ENCODE measurements at places on chromosomes 13 and 19.

- no peak for DNase-seq
Observed at GRCh38 chr19:56106397-56106849, 14.7 kb downstream of the ZNF787 start.

DNA sequence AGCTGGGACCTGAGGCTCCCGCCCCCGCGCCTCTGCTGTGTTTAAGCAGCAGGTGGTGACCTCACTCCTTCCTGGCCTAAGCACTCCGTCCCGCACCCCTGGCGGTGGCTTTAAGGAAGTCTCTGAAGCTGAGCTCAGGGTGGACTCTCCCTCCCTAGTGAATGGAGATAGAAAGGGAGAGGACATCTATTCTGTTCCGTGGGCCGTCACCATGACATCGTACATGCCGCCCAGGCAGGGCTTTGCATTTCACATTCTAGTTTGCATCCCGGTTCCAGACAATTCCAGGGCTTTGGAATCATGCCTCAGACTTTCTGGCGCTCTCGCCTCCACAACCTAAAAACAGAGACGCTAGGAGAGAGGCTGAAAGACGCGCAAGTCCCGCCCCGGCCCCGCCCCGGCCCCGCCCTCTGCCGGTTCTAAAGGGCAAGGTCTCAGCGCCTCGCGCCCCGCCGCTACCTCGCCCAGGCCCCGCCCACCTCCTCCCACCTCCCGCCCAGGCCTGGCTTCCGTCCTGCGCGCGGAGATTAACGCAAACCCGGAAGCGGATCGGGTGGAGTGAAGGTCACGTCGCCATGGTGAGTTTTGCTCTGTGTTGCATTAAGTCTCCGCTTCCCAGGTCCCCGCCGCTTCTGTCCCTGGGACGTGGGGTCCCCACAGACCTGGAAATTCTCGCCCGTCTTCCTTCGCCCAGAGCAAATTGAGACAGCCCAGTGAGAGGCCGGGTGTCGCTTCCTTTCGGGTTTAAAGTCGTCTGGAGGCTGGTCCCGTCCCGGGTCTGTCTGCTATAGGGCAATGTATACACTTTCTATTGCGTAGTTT lies at the start of gene ZNF808:
Gene ZNF808, plus strand, starts transcription at position 535 of the 822 bp plus-strand sequence. CDS start 15,617 bp downstream, outside the sequence.
- DNase-seq = peak; percentile 61

DNA sequence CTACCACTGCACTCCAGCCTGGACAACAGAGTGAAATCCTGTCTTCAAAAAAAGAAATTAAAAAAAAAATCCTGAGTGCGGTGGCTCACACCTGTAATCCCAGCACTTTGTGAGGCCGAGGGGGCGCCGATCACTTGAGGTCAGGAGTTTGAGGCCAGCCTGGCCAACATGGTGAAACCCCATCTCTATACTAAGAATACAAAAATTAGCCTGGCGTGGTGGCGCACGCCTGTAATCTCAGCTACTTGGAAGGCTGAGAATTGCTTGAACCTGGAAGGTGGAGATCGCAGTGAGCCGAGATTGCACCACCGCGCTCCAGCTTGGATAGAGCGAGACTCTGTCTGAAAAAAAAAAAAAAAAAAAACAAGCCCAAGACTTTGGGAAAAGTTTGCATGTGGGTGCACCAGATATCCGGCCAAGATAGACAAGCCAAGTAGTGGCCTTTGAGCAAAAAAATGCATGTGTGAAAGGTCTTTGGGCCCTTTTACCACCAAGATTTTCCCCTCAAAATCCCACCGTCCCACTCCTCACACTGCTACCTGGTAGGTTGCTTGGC lies 5.7 kb downstream of the DNAJB1 start:
- no peak for DNase-seq

GRCh38 chr13:76775088-76775740 lies 111.0 kb downstream of the KCTD12 start:
- DNase-seq = no peak

Data from AG04450 (cell line).